ENCODE measurements at places on chromosomes 7 and 10.

DNA sequence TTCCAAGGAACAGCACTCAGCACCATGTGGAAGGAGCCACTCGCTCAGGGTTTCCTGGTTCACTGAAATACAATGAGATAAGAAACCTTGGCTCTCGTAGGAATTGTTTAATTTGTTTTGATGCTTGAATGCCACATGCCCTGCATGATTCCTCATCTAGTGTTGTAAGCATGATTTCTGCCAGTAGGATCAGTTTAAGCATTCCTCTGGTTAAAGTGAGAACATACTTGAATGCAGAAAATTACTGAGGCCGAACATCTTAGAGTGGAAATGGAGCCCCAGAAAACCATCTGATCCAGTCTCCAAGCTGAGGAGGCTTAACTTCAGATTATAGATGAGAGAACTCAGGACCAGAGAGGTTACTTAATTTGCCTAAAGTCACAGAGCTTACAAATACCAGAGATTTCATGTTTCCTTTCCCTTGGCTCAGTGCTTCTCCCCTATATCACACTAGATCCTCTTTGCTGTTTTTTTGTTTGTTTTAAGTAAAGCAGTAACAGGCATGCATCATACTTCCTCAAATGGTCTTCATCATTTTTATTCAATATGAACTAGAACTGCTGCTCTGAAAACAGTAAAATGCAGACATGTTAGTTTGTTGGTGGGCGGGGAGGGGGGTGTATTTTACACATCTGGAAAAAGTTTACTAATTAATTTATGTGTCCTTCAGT, 125.1 kb downstream of the ADAM12 start:
- peak; percentile 28 for DNase-seq

- DNase-seq, result no peak
Observed at GRCh38 chr7:155287284-155287935, 10.3 kb upstream of the INSIG1 start.

DNA sequence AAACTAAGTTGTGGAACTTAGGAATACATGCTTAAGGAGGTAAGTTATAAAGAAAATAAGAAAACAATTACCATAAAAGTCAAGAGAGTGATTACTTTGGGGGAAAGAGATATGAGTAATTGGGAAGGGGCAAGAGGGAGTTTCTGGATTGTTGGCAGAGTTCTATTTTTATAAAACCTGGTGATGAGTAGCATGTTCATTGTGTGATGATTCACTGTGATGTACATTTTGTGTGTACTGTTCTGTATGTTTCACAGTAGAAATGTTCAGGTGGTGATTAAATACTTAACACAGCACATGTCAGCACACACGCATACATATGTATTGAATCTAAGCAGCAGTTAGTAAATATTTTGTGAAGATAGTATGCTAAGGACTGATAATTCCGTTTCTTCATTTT, 9.7 kb upstream of the OIT3 start:
- no peak for DNase-seq

- peak; percentile 2 for DNase-seq
Observed at GRCh38 chr7:26724795-26725194, 139.6 kb downstream of the SKAP2 start.

- no peak for DNase-seq
Observed at GRCh38 chr10:97723001-97723400, 9.5 kb downstream of the MARVELD1 start.

DNA sequence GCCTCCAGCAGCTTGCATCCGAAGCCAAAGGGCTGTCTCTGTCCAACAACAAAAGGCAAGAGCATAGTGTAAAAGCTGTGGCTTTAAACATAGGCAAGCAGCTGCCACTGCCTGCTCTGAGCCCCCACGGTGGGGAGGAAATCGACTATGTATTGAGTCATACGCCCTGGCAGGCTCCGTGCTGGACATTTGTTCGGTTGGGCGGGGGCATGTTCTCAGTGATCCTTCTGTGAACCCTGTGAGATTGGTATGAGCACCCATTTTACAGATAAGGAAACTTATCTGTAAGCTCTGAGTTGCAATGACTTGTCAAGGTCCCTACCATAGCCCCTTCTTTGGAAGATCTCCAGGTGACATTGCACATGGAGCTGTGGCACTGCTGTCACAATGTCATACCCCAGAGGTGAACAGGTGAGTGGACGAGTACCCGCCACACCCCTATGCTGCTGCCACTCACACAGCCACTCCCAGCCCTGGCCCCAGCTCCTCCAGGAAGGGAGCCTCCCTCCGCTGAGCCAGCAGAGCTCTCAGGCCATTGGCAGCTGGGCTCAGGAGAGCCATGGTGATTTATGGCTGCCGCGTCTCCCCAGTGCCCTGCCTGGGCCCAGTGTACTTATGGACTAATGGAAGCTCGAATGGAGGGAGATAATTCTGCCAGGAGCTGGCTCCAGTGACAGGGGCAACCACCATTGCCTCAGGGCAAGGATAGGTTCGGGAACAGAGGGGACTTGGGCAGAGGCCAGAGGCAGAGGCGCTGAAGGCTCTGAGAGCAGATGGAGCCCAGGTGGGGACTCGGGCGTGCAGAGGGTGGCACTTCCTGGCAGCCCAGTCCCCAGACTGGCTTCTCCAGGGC, 43.7 kb downstream of the UNC5B start:
- DNase-seq, result peak; percentile 88

GRCh38 chr7:101287032-101287431, 34.6 kb downstream of the IFT22 start:
- no peak for DNase-seq

- no peak for DNase-seq
Observed at GRCh38 chr10:78009662-78010061, 19.7 kb downstream of the POLR3A start.

DNA sequence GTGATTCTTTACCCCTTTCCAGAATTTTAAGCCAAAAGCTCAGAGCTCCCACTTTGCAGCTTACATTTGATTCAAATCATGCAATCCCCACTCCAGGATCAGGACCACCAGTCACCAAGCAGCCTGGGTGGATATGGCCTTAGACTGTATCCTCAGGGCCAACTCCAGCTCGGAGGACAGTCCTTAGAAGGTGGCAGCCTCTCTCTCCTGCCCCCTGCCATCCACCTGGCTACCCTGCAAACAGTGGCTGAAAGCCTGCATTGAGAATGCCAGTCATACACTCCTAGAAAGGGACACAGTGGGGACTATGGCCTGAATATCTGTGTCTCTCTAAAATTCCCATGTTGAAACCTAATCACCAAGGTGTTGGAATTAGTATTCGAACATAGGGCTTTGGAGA, 50.0 kb upstream of the KCNMA1 start:
- DNase-seq, result no peak

GRCh38 chr10:1309617-1310270, 253.6 kb downstream of the WDR37 start:
- no peak for DNase-seq

DNA sequence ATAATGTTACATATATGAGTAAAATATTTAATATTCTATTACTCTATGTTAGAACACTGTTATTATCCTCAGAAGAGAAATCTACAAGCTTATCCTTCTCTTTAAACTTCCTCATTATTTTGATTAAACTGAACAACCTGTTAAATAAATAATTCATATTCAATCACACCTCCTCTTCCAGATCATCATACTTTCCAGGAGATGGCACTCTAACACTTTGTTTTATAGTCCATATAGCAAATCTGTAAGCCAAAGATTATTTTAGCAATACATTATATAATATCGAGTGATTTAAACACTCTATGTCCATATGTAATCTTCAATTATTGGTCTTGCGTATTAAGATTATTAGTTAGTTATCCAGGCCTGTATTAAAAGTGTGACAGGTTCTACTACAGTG, 694.1 kb downstream of the ANKRD7 start:
- DNase-seq, result peak; percentile 22

DNA sequence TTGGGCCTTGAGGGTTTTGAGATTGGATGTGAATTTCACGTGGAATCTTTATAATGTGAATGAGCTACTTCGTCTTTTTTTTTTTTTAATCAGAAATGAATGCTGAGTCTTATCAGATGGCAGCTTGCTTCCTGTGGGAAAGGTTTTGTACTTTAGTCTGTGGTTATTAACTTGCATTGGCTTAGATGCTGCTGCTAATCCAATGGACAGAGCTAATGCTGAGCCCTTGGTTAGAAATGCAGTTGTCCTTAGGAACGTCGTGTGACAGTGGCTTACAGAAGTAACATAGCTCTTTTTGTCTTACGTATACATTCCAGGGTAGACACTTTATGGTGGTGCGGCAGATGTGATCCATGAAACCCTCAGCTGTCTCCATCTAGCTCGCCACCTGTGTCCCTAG, 32.8 kb downstream of the ADCY1 start:
- DNase-seq, result no peak

Measured in fibroblast of gingiva (primary cell).